ENCODE measurements at places on chromosomes 5 and 9.

GRCh38 chr5:172603251-172603806, 37.7 kb upstream of the NEURL1B start:
- no peak for DNase-seq

- no peak for DNase-seq
These were observed 202.7 kb downstream of the SEMA6A start for GRCh38 chr5:116371935-116372334.

GRCh38 chr5:144130306-144130705, 40.2 kb downstream of the YIPF5 start:
- DNase-seq = no peak

GRCh38 chr5:68352166-68352565, 136.6 kb downstream of the PIK3R1 start:
- no peak for DNase-seq

DNA sequence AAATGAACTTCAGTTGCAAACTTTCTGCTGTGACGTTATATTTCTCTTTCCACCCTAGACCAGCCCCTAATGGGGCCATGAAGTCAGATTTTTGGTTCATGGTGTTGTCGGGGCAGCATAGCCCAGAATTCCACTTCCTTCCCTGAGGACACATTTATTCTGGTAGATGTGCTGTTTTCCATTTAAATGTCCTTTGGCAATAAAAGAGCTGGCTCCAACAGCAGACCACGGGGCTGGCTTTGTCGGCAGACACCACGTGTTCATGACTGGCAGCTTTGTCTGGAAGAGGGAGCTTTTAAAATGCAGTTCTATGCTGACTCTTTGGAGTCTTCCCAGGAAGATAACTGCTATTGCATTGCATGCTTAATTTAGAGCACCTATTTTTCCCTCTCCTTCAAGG, 17.6 kb upstream of the LCP2 start:
- DNase-seq = no peak
